GOT3 (cell line): ENCODE measurements at places on chromosomes 2 and 18.

DNA sequence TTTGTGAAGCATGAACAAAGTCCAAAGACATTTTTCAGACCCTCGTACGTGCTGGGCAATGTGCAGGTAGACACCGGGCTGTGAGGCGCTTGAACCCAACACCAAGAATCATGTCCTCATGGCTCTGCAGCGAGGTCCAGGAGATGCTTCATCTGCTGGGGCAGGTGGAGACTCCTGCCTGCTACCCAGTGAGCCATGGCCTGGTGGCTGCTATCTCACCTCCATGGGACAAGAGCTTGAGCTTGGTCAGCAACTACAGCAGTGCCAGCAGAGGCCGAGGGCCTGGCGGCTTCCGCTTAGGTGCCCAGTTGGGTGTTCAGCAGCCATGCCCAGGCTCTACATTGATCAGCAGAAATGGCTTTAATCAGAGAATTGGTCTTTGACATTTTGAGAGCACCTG is 281.0 kb upstream of the HS6ST1 start:
- DNase-seq = no peak

DNA sequence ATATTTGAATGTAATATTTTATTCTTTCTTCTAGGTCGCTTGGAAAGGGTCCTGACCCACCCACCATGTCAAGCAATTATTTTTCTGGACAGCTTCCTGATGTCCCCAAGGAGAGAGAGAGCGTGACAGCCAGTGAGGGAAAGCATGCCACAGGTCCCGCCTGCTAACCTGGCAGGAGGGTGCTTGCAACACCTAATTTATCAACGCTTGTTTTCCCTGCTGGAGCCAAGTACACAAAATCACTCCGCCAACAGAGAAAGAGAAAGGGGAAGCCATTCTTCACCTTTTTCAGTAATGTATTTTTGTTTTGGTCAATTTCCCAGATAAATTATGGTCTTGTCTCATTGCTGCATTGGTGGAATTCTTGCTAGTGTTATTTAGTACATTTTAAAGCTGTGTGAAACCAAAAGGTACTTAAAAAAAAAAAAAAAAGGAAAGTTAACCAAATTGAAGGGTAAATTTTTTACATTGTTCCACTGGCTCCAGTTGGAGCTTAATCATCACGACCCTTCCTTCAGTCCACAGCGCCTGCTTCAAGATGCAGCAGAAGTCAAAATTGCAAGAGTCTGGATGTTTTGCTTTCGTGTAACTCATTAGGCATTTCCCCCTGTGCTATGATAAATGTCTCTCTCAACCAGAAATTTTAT is 88.5 kb upstream of the COPS8 start:
- DNase-seq = no peak

DNA sequence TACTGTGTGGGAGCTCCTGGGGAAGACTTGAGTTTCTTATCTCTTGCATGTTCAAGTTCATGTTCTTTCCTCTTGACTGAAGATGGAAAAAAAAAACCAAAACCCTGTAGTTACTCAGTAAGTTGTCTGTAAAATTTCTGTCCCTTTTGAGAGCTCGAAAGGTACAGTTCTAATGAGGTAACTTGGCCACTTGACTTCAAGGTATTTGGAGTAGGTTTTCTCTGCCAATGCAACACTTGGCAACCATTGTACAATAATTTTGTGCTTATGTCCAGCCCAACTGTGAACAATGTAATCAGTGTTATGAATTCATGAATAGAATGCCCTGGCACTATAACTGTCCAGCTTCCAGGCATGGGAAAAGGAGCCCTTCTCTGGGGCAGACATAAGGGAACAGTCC is 111.0 kb downstream of the LIPG start:
- no peak for DNase-seq

GRCh38 chr2:137700681-137701080 is 263.6 kb upstream of the HNMT start:
- DNase-seq = no peak

- DNase-seq = no peak
These were observed 76.3 kb downstream of the PKP4 start for GRCh38 chr2:158533009-158533408.

DNA sequence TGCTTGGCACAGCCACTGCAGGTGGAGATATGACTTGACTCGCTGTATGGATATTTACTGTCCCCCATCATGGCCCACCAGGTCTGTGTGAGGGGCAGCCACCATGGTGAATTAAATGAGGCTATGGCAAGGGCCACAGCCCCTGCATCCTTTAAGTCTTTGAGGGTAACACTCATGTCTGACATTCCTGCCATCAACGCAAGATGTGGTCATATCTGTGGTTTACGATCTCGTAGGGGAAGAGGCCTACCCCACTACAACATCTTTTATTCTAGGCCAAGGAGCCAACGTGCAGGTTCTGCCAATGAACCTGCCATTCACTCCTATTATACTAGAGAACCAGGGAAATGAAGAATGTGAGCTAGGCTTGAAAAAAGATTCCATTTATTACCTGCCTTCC is 381.6 kb upstream of the ID2 start:
- no peak for DNase-seq

GRCh38 chr2:20649976-20650375 is 922 bp downstream of the HS1BP3 start:
- DNase-seq = no peak

DNA sequence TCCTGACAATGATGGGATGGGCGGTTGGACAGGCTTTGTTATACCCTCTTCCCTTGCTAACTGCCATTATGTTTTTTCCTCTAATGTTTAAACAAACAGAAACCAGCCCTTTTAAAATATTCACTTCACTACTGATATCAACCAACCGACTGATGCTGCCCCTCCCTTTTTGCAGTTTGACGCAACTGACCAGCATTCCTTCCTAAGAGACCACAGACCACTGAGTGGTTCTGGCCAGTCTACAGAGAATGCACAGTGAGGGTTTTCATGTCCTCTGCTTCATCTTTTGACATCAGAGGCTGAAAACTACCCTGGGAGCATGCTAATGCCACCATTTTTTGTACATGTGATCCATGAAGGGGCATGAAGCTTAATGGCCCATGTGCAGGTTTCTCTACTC is 85.3 kb downstream of the CYP26B1 start:
- no peak for DNase-seq

GRCh38 chr2:221787561-221787960 is 215.5 kb upstream of the EPHA4 start:
- no peak for DNase-seq

DNA sequence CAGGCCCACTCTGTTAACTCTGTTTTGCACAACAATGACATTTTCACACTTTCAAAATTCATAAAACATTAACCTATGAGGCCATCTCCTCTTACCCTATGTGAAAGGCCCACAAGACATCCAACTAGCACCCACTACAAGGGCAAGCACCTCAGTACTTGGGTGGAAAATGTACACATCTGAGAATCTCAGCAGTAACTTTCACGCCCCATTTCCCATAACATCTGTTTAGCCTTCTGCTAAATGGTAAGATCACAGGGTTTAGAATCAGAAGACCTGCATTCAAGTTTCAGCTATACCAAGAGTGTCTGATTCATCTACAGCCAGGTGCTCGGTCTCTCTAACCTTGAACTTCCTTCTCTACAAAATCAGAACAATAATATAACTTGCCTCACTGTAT is 89.2 kb downstream of the SP100 start:
- DNase-seq = no peak
